ENCODE measurements at places on chromosomes 4 and X. TPM values are rescaled to one million over a fixed set of nuclear protein-coding genes. Genes with fewer than 3 reads are reported as not detected.
A peak's percentile ranks its signal among the peaks of the same experiment; 100 is the strongest.

ASMT gene
- total RNA-seq = 0.50 TPM

PABPC1L2A gene
- not detected for total RNA-seq

CDKL5 gene
- 2.2 TPM for total RNA-seq

DNA sequence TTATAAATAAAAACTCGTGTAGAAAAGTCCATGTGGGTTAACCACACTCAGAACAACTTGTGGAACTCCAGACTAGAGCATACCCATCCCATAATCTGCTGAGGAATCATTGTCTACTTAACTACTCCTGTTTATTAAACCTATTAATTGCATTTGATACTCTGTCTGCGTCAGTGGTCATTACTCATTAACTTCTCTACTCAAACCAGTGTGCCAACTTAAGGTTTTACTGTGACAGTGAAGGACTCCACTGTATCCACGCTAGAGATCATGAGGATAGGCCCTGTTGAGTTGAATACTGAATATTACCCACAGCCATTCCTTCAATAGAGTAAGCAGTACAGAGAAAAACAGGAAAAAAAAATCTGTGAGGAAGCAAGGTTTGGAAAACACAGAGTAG, 17.3 kb downstream of the HPGD start:
- no peak for DNase-seq

GRCh38 chr4:56817840-56818491, 3.5 kb downstream of the SPINK2 start:
- DNase-seq = peak; percentile 4

GRCh38 chrX:56783450-56783831, 54.4 kb downstream of the NBDY start:
- no peak for DNase-seq

Data from CD4-positive, alpha-beta T cell (primary cell).